Neural crest cell (in vitro differentiated cells): ENCODE measurements at places on chromosomes 1 and 21. TPM values are rescaled to one million over a fixed set of nuclear protein-coding genes. Genes with fewer than 3 reads are reported as not detected.

Gene PER3
- 5.3 and 5.6 TPM in 2 replicates for total RNA-seq

Gene CD101
- 3.7 and 4.3 TPM in 2 replicates for total RNA-seq

Gene PLEKHA6
- total RNA-seq = 4.0 and 4.5 TPM in 2 replicates

Gene RHBDL2
- total RNA-seq = not detected in 2 replicates

Gene RGS5
- total RNA-seq = 2.8 and 4.5 TPM in 2 replicates

Gene SDHC
- total RNA-seq = 193 and 200 TPM in 2 replicates

Gene FOXO6
- 1.2 and 1.4 TPM in 2 replicates for total RNA-seq

Gene ZBTB37
- total RNA-seq = 15.7 and 18.3 TPM in 2 replicates

Gene RBBP5
- total RNA-seq = 22.8 and 24.1 TPM in 2 replicates

Gene S100A3
- total RNA-seq = not detected in 2 replicates

Gene CCDC28B
- 16.7 and 21.2 TPM in 2 replicates for total RNA-seq

Gene C1orf185
- total RNA-seq = not detected in 2 replicates

Gene CC2D1B
- 34.5 and 39.0 TPM in 2 replicates for total RNA-seq

Gene TSSK3
- 2.2 and 2.7 TPM in 2 replicates for total RNA-seq

Gene PCP4
- total RNA-seq = 0.45 and 1.1 TPM in 2 replicates

Gene SPRR2B
- not detected in 2 replicates for total RNA-seq

Gene CLDN17
- total RNA-seq = not detected in 2 replicates

Gene NEGR1
- total RNA-seq = 0.58 and 1.1 TPM in 2 replicates

Gene CAMSAP2
- 40.3 and 44.8 TPM in 2 replicates for total RNA-seq

Gene CNR2
- not detected in 2 replicates for total RNA-seq

Gene NFASC
- total RNA-seq = 11.1 and 12.9 TPM in 2 replicates

Gene KRTAP11-1
- not detected in 2 replicates for total RNA-seq

Gene LCE1F
- not detected in 2 replicates for total RNA-seq
